ENCODE measurements at places on chromosomes 2 and 18.

DNA sequence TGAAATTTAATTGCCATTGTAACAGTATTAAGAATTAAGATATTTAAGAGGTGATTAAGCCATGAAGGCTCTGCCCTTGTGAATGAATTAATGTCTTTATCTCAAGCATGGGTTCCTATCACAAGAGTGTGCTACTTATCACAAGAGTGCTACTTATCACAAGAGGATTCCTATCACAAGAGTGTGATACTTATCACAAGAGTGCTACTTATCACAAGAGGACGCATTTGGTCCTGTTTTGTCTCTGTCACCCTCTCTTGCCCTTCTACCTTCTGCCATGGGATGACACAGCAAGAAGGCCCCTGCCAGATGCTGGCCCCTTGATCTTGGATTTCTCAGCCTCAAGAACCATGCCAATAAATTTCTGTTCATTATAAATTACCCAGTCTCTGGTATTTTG lies 13.2 kb upstream of the COL5A2 start:
- DNase-seq = no peak

DNA sequence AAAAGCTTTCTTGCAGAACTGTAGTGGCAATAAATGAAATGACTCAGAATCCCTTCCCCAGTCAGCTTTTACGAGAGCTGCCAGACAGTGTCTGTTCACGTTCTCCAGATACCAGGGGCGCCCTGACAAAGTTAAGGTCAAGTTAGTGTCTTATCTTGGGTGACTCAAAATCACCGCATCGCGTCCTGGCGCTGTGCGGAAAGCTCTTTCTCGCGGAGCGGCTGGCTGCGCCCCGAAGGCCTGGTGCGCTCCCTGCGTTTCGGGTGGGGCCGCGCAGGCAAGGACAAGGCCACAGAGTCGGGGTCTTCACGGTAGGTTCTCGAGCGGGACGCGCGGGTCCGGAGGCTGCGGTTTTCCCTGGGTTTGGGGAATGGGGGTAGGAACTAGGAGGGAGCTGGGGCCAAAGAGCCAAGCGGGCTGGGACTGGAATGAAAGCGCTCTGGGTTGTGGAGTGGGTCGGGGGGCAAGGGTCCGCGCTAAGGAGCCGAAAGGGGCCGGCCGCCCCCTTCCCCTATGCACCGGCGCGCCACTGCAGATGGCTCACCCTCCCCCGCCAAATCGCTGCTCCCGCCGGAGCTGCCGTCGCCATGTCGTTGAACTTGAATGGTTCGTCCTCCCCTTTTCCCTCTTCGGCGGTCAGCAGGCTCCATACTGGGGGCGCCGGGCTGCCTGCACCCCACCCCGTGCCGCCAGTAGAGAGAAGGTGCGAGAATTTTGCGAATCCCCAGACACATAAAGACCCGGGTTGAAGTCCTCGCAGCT lies 2.6 kb upstream of the HOXD11 start:
- DNase-seq = no peak

- no peak for DNase-seq
Observed at GRCh38 chr2:50647381-50647780, 384.6 kb downstream of the NRXN1 start.

DNA sequence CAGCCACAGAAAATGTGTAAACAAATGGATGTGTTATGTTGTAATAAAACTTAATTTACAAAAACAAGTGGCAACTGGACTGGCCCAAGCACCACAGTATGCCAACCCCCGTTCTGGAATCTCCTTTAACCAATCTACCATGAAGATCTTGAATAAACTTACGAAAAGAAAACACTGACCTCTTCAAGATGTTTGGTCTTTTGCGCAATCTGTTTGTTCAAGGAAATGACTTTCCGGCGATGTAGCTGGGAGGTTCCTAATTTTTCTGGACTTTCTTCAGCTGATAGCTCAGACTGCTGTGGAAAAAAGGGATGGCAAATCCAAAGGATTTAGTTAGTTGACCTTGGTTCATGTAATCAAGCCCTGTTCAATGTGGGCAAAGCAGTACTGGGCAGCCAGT lies 55.7 kb downstream of the CCDC93 start:
- no peak for DNase-seq

GRCh38 chr2:166372046-166372445 lies 3.7 kb downstream of the SCN9A start:
- DNase-seq = no peak

GRCh38 chr18:50862401-50862800 lies 16.5 kb upstream of the ME2 start:
- no peak for DNase-seq

DNA sequence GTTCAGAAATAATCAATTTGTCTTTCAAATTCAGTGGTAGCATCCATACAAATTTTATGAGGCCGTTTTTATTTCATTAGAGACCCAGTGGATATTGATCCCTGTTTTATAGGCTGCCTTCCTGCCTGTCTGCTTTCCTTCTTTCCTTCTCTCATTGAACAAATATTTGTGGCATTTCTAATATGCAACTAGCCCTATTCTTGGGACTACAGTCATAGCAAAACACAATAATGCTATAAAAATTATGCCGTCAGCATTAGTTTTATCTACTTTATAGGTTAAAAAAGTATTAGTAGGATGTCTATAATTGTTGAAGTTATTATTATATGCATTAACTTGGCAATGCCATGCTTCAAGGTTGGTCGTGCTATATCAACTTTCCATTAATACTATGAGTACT lies 2037.8 kb upstream of the LRRTM1 start:
- no peak for DNase-seq

- DNase-seq = no peak
Observed at GRCh38 chr2:239753401-239753837, 271.7 kb downstream of the NDUFA10 start.

- no peak for DNase-seq
Observed at GRCh38 chr2:231996797-231997540, 35.5 kb downstream of the DIS3L2 start.

DNA sequence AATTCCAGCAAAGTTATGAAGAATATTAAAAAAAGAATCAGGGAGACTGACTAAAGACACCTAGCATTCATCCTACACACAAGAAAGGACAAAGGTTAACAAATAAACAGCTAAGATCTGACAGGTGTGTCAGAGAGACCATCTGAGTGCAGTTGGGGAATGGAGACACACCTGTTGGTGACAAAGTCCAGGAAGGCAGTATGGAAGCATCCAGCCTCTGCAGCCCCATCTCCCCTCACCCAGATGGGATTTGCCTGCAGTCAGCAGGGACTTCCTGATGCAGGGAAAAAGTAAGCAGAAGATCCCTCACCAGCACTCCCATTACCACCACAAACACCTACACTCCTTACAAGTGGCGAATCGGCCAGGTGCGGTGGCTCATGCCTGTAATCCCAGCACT lies 37.9 kb downstream of the USP34 start:
- DNase-seq = no peak

DNA sequence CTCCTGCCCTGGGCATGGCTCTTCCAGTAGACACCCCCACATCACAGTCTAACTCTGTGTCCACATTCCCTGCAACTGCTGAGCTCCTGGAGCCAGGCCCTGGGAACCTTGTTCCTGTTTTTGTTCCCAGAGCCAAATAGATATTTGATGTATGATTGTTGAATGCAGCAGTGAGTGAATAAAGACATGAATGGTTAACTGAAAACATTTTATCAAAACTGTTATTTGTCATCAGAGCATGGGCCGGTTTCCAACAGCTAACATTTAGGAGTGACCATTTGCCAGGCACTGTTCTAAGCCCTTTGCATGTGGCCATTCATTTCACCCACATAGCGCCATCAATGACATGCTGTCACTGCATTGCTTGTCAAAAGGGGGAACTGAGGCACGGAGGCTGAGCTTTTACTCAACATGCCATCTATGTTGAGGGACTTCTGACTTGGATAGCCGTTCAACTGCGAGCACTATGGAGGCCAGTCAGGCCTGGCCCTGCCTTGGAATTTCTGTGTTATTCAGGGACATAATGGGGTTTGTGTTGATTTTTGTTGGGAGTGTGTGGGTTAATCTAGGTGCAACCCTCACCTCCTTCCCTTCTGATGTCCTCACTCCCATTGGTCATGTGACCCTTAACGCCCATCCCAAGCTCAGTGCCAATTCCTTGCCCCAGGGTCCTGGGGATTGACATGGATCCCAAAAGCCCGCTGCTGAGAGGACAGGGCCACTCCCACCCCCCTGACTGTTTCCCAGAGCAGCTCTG lies 12.6 kb downstream of the IL1R1 start:
- no peak for DNase-seq

Measured in activated T-helper 1 cell treated with Interleukin-2 at 50 U/mL for 16 hours (primary cell).